ENCODE measurements at places on chromosomes 16 and 17. TPM values are rescaled to one million over a fixed set of nuclear protein-coding genes. Genes with fewer than 3 reads are reported as not detected.

- no peak for DNase-seq
These were observed 90.8 kb downstream of the DYNLRB2 start for GRCh38 chr16:80631581-80631980.

GRCh38 chr17:53979991-53980390 lies 157.3 kb downstream of the KIF2B start:
- no peak for DNase-seq

- DNase-seq: no peak
These were observed 252.8 kb upstream of the PMFBP1 start for GRCh38 chr16:72424757-72425156.

- peak; percentile 35 for DNase-seq
These were observed 34.6 kb downstream of the CYTH1 start for GRCh38 chr17:78747488-78747887.

- DNase-seq: no peak
These were observed 27.1 kb downstream of the HOXB1 start for GRCh38 chr17:48503747-48504146.

- DNase-seq: no peak
These were observed 31.8 kb downstream of the ANKRD11 start for GRCh38 chr16:89458551-89458950.

- DNase-seq: no peak
These were observed 989 bp upstream of the DUSP14 start for GRCh38 chr17:37488607-37489196.

GRCh38 chr16:88077328-88078108 lies 126.3 kb downstream of the BANP start:
- no peak for DNase-seq

DNA sequence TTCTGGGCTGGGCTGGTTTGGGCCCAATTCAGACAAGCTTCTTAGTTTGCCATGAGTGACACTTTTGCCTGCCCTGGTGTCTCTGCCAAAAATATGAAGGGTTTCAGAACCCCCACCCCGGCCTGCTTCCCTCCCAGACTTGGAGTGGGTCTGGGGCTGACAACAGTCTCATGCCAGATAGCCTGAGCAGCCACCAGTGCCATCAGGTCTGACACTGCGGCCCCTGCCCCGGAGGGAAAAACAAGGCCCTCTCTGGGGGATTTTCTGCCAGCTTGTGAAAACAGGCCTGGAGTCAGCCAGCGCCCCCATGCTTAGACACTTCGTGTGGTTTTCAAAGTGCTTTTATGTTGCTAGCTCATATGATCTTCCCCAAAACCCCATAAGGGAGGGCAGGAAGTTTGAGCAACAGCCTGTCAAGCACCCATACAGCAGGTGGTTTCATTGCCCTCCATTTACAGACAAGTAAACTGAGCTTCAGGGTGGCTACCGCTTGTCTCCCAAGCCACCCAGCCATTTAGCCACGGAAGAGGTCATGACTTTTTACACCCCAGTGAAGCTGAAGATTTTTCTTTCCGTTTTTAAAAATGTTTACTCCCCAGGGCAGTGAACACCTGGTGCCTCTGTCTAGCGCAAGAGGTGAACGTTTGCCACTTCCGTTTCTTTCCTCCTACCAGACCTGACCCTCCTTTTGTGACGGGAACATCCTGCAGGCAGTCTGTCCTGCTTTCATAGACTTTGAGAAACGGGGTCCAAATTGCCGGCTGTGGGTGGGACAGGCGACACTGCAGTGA lies 300.6 kb downstream of the SEC14L1 start:
- DNase-seq: peak; percentile 90

GRCh38 chr16:87881324-87882200 lies 12.3 kb upstream of the SLC7A5 start:
- no peak for DNase-seq

GRCh38 chr16:83680980-83681379 lies 126.8 kb upstream of the HSBP1 start:
- DNase-seq: no peak

DNA sequence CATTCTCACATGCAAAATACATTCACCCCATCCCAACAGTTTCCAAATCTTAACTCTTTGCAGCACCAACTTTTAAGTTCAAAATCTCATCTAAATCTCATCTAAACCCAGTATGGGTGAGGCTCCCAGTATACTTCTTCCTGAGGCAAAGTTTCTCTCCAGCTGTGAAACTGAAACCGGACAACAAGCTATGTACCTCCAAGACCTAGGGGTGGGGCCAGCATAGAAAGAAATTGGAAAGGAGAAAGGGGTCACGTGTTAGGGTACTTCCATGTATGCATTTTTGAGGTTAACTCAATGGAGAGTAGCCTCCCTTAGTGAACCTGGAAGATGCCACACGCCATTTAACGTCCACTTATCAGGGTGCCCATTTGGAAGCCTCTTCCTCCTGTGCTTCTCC lies 23.9 kb upstream of the LRRC75A start:
- no peak for DNase-seq

- peak; percentile 82 for DNase-seq
These were observed 32.3 kb downstream of the RAP1GAP2 start for GRCh38 chr17:2828397-2829038.

DNA sequence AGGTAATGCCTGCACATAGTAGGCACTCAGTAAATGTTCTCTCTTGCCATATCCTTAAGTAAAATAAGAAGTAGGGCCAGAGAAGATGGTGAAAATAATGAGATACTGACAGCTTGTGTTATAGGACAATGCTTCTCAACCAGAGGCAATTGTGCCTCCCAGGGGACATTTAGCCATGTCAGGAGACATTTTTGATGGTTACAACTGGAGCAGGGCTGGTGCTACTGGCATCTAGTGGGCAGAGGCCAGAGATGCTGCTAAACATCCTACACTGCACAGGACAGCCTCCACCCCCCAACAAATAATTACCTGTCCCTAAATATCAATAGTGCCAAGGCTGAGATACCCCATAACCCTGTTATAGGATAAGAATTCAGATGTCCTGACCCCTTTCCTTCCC lies 1.7 kb downstream of the RAD51D start:
- DNase-seq: peak; percentile 32

GRCh38 chr16:50901062-50901461 lies 159.2 kb downstream of the CYLD start:
- DNase-seq: no peak

GRCh38 chr16:79698341-79698753 lies 97.8 kb upstream of the MAF start:
- no peak for DNase-seq

DNA sequence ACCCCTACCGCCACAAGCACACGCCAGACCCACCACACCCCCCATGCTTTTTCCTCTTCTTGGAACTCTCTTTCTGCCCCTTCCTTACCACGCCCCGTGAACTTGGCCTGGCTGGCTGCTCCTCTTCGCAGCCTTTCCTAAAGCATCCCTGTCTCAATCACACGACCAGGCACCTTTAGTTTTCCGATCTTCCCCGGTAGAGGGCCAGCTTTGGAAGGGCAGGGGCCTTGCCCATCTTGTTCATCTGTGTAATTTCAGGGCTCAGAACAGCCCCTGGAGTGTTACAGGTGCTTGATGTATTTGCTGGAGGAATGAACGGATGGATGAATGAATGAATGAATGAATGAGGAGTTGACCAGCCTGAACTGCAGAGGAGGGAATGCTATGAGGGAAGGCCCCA lies 3.7 kb downstream of the SPPL2C start:
- no peak for DNase-seq

GRCh38 chr16:27434141-27435051 lies 32.4 kb downstream of the IL21R start:
- peak; percentile 52 for DNase-seq

The ITGAX gene
- 62.1 TPM for total RNA-seq

The LPCAT2 gene
- 2.9 TPM for total RNA-seq

The SKA2 gene
- 64.0 TPM for total RNA-seq

The FNDC8 gene
- total RNA-seq: not detected

The BAIAP3 gene
- 0.31 TPM for total RNA-seq

The KRT23 gene
- not detected for total RNA-seq

The PIK3R5 gene
- total RNA-seq: 112 TPM

The TEN1 gene
- total RNA-seq: 19.1 TPM

The FTO gene
- 57.4 TPM for total RNA-seq
